Naive thymus-derived CD4-positive, alpha-beta T cell (primary cell): ENCODE measurements at places on chromosomes 6 and 20. TPM values are rescaled to one million over a fixed set of nuclear protein-coding genes. Genes with fewer than 3 reads are reported as not detected.

Gene C20orf173
- polyA plus RNA-seq = not detected

Gene OPRL1
- 0.18 TPM for polyA plus RNA-seq

Gene TP53TG5
- polyA plus RNA-seq = 0.14 TPM

Gene IL17A
- not detected for polyA plus RNA-seq

Gene SRSF3
- 359 TPM for polyA plus RNA-seq

Gene TMEM151B
- polyA plus RNA-seq = not detected

Gene HLA-DMB
- polyA plus RNA-seq = 11.9 TPM

Gene KHDC1
- 1.2 TPM for polyA plus RNA-seq

- H3K27me3 ChIP-seq = no peaks in the 10 kb centered on the region
- no peak for DNase-seq
- peaks cover 32% of the 10 kb centered on the region for H3K36me3 ChIP-seq
Observed at GRCh38 chr20:35504751-35505150, 24.7 kb downstream of the C20orf173 start.

DNA sequence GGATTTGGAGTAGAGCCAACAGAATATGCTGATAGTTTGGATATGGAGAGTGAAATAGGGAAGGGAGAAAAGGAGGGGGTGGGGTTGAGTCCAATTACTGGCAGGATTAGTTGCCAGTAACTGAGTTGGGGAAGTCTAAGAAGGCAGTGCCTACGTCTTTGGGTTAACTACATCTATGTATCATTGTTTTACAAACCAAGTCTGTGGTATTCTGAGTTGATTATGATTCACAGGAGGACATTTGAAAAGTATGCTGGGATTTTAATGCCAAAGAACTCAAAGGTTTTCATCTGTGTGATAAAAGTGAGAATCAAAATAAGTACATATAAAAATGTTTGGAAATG, 14.7 kb downstream of the DSE start:
- H3K4me3 ChIP-seq = no peak overlapping the region
- H3K4me1 ChIP-seq = no peaks in the 10 kb centered on the region
- H3K27ac ChIP-seq = no peak overlapping the region
- no peak for DNase-seq
- no peaks in the 10 kb centered on the region for H3K27me3 ChIP-seq

DNA sequence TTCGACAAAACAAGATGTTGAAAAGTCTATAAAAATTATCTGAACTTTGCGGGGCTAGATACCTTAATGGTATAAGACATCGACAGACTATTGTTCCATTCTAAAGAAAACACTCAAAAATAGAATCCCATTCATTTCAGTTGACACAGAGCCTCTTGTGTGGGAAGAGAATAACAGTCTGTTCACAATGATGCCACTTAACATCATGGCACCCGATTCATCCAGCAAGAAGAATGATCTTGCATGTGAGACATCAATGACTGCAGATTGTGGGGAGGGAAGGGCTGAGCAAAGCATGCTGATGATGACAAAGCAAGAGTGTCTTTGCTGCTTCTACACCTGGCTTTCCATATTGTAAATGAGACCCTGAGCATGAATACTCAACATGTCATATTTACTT, 49.7 kb upstream of the ARMH2 start:
- no peak overlapping the region for H3K27ac ChIP-seq
- no peak for DNase-seq
- peaks cover 65% of the 10 kb centered on the region for H3K36me3 ChIP-seq
- no peak overlapping the region for H3K4me3 ChIP-seq

GRCh38 chr6:116115781-116116180, 10.2 kb downstream of the COL10A1 start:
- H3K27me3 ChIP-seq = no peaks in the 10 kb centered on the region
- DNase-seq = no peak
- peaks cover 3% of the 10 kb centered on the region for H3K36me3 ChIP-seq
- no peaks in the 10 kb centered on the region for H3K4me1 ChIP-seq

DNA sequence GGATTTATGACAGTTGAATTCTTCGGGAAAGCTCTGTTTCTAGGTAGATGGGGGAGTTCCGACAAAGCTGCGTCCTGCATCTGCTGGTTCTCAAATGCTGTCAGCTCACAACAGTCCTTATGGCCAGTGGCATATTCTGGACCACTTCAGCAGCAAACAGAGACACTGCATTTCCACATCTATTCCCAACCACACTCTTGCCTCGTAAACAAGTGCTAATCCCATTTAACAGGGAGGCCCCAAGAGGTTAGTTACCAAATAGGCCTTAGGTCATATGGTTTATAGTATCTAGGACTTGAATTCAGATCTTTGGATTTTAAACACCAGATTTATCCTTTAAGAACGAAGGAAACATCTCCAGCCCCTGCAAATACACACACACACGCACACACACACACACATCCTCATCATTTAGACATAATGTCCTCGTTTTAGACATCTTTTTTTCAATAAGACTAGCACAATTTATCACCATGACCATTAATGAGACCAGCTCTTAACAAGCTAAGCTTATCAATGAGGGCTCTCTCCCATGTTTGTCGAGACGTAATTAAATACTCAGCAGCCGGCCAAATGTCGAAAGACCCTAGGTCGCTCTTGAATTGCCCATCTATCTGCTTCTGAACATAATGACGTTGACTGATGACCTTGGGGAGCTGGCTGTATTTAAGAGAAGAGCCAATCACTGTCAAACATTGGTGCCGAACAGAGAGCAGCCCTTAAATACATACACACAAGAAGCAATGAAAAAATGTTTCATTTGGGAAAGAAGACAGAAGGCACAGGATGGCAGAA, 84.5 kb downstream of the PSMG4 start:
- no peaks in the 10 kb centered on the region for H3K27me3 ChIP-seq
- H3K4me3 ChIP-seq = no peak overlapping the region
- no peak overlapping the region for H3K27ac ChIP-seq
- no peaks in the 10 kb centered on the region for H3K4me1 ChIP-seq
- no peak for DNase-seq

GRCh38 chr6:131761762-131762067, 46.1 kb upstream of the ENPP1 start:
- H3K27ac ChIP-seq = no peak overlapping the region
- no peaks in the 10 kb centered on the region for H3K36me3 ChIP-seq
- H3K27me3 ChIP-seq = no peaks in the 10 kb centered on the region

DNA sequence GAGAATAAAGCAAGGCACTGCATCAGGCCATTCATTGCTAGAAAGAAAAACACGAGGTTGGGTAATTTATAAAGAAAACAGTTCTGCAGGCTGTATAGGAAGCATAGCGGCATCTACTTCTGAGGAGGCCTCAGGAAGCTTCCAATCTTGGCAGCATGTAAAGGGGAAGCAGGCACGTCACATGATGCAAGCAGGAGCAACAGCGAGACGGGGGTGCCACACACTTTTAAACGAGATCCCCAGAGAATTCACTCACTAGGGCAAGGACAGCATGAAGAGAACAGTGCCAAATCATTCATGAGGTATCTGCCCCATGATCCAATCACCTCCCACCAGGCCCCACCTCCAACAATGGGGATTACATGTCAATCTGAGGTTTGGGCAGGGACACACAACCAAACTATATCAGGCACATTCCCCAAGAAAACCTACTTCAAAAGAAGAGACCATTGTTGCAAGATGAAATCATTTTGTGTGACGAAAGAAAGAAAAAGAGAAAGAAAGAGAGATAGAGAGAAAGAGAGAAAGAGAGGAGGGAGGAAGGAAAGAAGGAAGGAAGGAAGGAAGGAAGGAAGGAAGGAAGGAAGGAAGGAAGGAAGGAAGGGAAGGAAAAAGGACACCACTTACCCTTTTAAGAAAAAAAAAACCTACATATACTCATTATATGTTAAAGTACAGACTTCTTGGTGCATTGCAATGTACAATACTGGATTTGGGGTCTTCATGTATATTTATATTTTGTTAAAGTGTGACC, 95.9 kb upstream of the PLEKHG1 start:
- H3K27ac ChIP-seq = no peak overlapping the region
- no peaks in the 10 kb centered on the region for H3K4me1 ChIP-seq
- H3K36me3 ChIP-seq = no peaks in the 10 kb centered on the region
- DNase-seq = no peak

GRCh38 chr6:1022719-1023118, 289.2 kb upstream of the FOXQ1 start:
- no peak for DNase-seq
- no peaks in the 10 kb centered on the region for H3K27me3 ChIP-seq
- H3K27ac ChIP-seq = no peak overlapping the region
- no peak overlapping the region for H3K4me3 ChIP-seq
- H3K4me1 ChIP-seq = no peaks in the 10 kb centered on the region

- DNase-seq = no peak
- no peak overlapping the region for H3K27ac ChIP-seq
- no peaks in the 10 kb centered on the region for H3K4me1 ChIP-seq
- H3K4me3 ChIP-seq = no peak overlapping the region
Observed at GRCh38 chr20:14009208-14009607, 13.9 kb downstream of the MACROD2 start.

DNA sequence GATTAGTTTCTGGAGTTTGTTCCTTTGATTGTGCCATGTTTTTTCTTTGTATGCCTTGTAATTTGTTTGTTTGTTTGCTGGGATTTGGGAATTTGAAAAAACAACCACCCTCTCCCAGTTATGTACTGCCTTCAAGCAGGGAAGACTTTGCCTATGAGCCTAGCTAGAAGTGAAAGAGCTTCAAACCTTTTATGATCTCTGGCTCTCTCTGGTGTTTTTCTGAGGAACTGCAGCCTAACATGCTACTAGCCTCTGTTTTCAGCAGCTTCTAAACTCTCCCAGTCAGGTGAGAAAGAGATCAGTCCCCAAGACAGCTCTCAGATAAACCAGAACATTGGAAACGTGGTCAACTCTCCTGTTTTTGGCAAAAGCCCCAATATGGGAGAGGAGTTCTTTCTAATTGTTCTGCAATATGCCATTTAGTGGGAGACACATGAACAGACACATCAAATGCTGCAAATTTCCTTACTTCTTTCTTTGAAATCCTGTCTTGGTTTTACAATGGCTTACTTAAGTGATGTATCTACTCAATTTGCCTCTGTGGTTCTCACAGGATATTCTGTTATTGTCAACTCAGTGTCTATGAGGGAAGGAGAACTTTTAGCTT, 58.9 kb upstream of the SERINC1 start:
- no peak overlapping the region for H3K27ac ChIP-seq
- H3K36me3 ChIP-seq = no peaks in the 10 kb centered on the region
- DNase-seq = peak; percentile 50

DNA sequence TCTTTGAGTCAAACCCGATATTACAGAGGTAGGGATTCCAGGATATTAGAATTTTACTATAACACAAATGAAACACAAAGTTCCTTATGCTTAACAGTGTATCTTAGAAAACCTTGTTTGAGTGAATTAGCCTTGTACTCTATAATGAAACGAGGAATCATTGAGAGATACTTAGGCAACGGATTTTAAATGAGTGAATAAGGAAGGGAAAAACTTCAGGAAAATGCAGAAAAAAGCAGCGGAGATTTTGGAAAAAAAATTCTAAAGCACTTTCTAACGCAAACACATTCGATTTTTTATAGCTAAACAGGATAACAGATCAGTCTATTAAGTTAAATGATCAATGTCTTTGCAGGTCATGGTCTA, 137.3 kb downstream of the HFE start:
- DNase-seq = no peak
- no peaks in the 10 kb centered on the region for H3K27me3 ChIP-seq
- peak overlapping the region; percentile 77 for H3K4me3 ChIP-seq
